H1 (cell line): ENCODE measurements at places on chromosomes 2 and 18. TPM values are rescaled to one million over a fixed set of nuclear protein-coding genes. Genes with fewer than 3 reads are reported as not detected.

Gene VWA3B
- total RNA-seq: not detected in 2 replicates

Gene RUFY4
- total RNA-seq: 0.32 TPM in 1 of 2 replicates, not detected in the other

DNA sequence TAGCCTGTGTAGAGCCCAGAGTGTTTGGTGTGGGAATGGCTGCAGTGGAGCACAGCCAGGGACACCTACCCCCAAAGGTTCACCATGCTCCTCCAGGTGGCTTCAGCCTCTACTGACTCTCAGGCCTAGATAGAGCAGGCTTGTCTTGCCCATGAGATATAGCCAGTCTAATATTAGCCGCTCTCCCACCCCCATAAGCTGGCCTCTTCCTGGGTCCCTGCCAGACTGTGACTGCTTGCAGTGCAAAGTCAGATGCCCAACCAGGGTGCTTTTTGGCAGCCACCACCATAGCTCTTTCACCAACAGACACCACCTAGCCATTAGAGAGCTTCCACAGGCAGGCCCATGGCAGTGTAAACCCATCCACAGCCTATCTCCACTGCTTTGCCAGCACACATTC lies 405.3 kb downstream of the MBD2 start:
- no peak overlapping the region for H3K4me3 ChIP-seq
- DNase-seq: no peak
- no peaks in the 10 kb centered on the region for H3K27me3 ChIP-seq
- no peak overlapping the region for H3K27ac ChIP-seq

Gene GPR155
- 1.1 and 2.1 TPM in 2 replicates for total RNA-seq

Gene ABCB11
- not detected in 2 replicates for total RNA-seq

GRCh38 chr18:41524674-41525470 lies 430.2 kb upstream of the PIK3C3 start:
- no peak for DNase-seq
- H3K36me3 ChIP-seq: no peaks in the 10 kb centered on the region
- no peak overlapping the region for H3K4me3 ChIP-seq

GRCh38 chr2:135974036-135974435 lies 11.4 kb downstream of the DARS1 start:
- no peak for DNase-seq
- no peaks in the 10 kb centered on the region for H3K27me3 ChIP-seq
- H3K4me3 ChIP-seq: no peak overlapping the region
- H3K36me3 ChIP-seq: peaks cover 11% of the 10 kb centered on the region; the same call in 1 of the 2 replicates

DNA sequence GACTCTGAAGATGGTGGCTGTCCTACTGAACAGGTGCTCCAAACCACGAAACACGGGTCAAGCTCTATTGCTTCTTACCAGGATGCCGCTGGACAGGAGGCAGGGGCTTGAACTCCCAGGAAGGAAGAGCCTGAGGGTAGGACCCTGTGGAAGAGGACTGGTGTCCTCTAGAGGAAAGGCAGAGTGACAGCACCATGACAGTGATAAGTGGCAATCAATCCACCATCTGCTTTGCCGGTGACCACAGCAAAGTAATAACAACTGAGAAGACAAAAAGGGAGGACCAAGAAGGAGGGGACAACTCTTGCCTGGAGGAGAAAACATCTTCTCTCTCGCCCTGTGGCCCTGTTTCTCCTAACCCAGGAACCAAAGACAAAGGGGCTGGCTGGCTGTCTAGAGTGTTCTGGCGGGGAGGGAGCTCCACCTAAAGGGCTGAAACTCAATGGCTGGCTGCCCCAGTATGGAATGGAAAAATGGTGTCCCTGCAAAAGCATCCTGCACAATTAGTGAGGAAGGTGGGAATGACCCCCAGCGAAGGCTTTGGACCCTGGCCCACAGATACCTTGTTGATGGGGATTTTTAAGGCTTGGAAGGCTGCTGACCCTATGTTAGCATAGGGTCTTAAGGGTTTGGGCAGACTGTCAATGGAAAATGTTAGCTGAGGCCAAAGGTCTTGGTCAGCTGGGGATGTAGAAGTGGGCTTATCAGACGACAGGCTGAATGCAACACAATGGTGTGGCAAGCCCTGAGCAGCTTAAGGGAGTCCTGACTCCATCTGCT lies 35.4 kb downstream of the PROC start:
- no peaks in the 10 kb centered on the region for H3K27me3 ChIP-seq
- H3K27ac ChIP-seq: no peak overlapping the region
- no peaks in the 10 kb centered on the region for H3K36me3 ChIP-seq
- no peak for DNase-seq
- H3K4me3 ChIP-seq: no peak overlapping the region

Gene BMP10
- not detected in 2 replicates for total RNA-seq

- H3K36me3 ChIP-seq: no peaks in the 10 kb centered on the region
- no peak overlapping the region for H3K27ac ChIP-seq
- no peaks in the 10 kb centered on the region for H3K4me1 ChIP-seq
- DNase-seq: no peak
- no peaks in the 10 kb centered on the region for H3K27me3 ChIP-seq
Measured at GRCh38 chr2:109166811-109167210, 37.8 kb downstream of the SH3RF3 start.

GRCh38 chr2:241686324-241686649 lies 328 bp downstream of the DTYMK start:
- no peaks in the 10 kb centered on the region for H3K4me1 ChIP-seq
- no peak for DNase-seq
- H3K36me3 ChIP-seq: peaks cover 8% of the 10 kb centered on the region; the same call in 1 of the 2 replicates
- H3K4me3 ChIP-seq: peak overlapping the region; percentile 94
- peak overlapping the region; percentile 88 for H3K27ac ChIP-seq

- H3K4me3 ChIP-seq: no peak overlapping the region
- H3K27me3 ChIP-seq: no peaks in the 10 kb centered on the region
- H3K27ac ChIP-seq: no peak overlapping the region
- no peaks in the 10 kb centered on the region for H3K4me1 ChIP-seq
- no peak for DNase-seq
- H3K36me3 ChIP-seq: no peaks in the 10 kb centered on the region
Measured at GRCh38 chr2:85396531-85397470, 13.4 kb downstream of the CAPG start.

DNA sequence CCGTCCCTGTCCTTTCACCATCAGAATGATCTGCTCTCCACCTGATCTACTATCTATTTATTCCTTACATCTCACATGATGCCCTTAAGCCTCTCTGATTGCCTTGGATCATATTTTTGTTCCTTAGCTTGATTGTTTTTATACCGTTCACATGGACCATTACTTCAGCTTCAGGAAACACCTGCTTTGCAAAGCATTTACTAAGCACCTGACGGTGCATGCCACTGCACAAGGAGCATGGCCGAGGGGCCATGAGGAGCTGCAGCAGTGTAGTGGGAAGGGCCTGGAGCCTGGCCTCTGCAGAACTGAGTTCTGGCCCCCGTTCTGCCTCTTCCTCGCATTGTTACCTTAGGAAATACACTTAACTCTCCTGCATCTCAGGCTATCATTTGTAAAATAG lies 124.1 kb upstream of the NDUFV2 start:
- no peak overlapping the region for H3K27ac ChIP-seq
- H3K4me3 ChIP-seq: no peak overlapping the region
- peaks cover 14% of the 10 kb centered on the region for H3K4me1 ChIP-seq
- no peaks in the 10 kb centered on the region for H3K27me3 ChIP-seq
- H3K36me3 ChIP-seq: no peaks in the 10 kb centered on the region

DNA sequence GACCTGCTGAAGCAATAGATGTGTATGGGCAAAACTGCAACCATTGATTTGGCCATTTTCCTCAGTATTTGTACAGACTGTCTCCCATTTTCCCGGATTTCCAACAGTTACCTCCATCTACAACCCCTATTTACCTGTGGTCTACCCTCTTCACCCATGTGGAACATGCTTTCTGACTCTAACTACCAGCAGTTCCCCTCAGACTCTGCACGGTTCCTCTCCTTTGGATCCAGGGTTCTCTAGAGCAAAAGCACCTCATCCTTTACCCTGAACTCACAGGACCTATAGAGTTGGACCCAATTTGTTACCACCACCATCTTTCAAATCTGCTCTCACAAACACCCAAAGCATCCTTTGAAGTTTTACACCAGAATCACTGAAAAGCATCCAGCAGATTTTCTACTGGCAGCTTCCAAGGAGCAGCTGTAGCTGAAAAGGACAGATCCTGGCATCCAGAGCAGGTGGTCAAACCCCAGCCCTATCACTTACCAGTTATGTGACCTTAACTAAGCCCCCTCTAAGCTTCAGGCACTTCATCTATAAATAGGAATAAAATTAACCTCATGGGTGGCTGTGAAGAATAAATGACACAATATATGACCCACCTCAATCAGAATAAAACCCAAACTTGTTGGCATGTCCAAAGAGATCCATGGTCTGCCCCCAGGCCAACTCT lies 15.3 kb downstream of the CYTIP start:
- no peaks in the 10 kb centered on the region for H3K27me3 ChIP-seq
- H3K36me3 ChIP-seq: no peaks in the 10 kb centered on the region
- DNase-seq: no peak
- no peak overlapping the region for H3K27ac ChIP-seq
- no peak overlapping the region for H3K4me3 ChIP-seq
- no peaks in the 10 kb centered on the region for H3K4me1 ChIP-seq

DNA sequence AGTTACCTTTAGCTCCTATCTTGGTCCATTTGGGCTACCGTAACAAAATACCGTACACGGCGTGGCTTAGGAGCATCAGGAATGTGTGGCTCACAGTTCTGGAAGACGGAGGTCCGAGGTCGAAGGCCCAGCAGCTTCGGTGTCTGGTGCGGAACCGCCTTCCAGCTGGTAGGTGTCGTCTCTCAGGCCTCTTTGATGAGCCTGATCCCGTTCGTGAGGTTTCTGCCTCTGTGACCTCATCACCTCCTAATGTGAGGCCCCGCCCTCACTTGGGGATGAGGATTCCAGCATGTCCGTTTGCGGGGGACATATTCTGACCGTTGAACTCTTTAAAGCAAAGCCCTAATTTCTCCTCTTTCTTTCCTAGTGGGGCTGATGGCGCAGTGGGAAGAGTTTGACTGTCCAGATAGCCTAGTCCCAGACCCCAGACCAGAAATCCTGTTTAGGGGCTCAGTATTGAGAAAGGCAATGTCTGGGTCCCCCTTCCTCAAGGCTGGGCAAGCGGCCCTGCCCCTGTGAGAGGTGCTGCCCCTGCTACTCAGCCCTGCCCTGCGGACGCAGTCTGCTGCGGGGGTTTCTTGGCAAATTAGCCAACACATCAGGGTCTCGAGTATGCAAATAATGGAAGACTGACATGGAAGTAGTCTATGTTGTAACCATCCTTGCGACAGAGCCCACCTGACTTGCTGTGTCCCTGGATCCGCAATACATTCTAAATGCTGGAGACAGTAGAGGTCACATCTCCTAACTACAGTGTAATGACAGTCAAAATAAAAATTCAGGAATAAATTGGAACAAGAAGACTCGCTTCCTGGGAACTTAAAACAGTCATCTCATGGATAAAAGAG lies 128.0 kb downstream of the ASB1 start:
- no peak overlapping the region for H3K27ac ChIP-seq
- H3K36me3 ChIP-seq: no peaks in the 10 kb centered on the region
- peak overlapping the region; percentile 26; the same call in 1 of the 2 replicates for H3K4me3 ChIP-seq
- H3K27me3 ChIP-seq: no peaks in the 10 kb centered on the region
- peak; percentile 67 for DNase-seq

DNA sequence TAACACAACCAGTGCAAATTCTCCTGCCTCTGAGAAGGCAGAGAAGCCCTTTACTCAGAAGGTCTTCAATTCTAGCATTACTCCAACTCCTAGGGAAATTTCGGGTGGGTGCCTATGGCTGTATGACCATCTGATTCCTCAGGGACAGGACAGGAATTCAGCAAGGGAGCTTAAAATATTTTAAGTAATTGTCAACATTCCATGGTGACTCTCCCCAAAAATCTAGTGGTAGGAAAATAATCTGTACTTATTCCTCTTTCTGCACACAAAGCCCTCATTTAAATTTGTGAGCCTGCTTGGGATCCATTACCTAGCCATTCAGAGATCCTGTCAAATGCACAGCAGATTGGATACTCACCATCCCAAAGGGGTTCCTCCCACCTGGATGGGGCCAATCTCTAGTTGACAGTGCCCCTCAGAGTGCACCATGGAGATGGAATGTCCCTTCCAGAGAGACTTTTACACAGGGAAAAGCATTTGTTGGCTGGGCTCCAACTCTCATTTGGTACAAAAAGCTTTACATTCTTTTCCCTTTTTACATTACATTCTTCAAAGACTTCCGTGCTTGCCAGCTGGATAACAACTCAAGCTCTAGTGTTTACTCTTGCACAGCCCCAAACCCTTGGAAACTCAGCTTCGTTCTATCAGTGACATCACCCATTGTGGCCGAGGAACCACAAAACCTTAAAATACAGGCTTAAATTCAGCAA lies 3.1 kb upstream of the TMEM150A start:
- no peak overlapping the region for H3K4me3 ChIP-seq
- no peaks in the 10 kb centered on the region for H3K27me3 ChIP-seq
- H3K4me1 ChIP-seq: no peaks in the 10 kb centered on the region
- peaks cover 6% of the 10 kb centered on the region; the same call in 1 of the 2 replicates for H3K36me3 ChIP-seq

Gene STRADB
- 34.9 and 37.4 TPM in 2 replicates for total RNA-seq

- DNase-seq: no peak
- no peak overlapping the region for H3K27ac ChIP-seq
- H3K4me3 ChIP-seq: no peak overlapping the region
- no peaks in the 10 kb centered on the region for H3K4me1 ChIP-seq
- no peaks in the 10 kb centered on the region for H3K36me3 ChIP-seq
- no peaks in the 10 kb centered on the region for H3K27me3 ChIP-seq
Measured at GRCh38 chr2:217421834-217422233, 562.0 kb upstream of the TNP1 start.

- no peaks in the 10 kb centered on the region for H3K4me1 ChIP-seq
- no peak overlapping the region for H3K4me3 ChIP-seq
- no peak for DNase-seq
- H3K27me3 ChIP-seq: no peaks in the 10 kb centered on the region
- H3K36me3 ChIP-seq: no peaks in the 10 kb centered on the region
Measured at GRCh38 chr2:13758412-13758811, 874.1 kb upstream of the LRATD1 start.

- no peak overlapping the region for H3K4me3 ChIP-seq
- H3K27ac ChIP-seq: no peak overlapping the region
- no peaks in the 10 kb centered on the region for H3K27me3 ChIP-seq
- H3K36me3 ChIP-seq: no peaks in the 10 kb centered on the region
- DNase-seq: no peak
Measured at GRCh38 chr2:160229591-160229990, 29.5 kb upstream of the ITGB6 start.

Gene EIPR1
- total RNA-seq: 26.2 and 26.3 TPM in 2 replicates

DNA sequence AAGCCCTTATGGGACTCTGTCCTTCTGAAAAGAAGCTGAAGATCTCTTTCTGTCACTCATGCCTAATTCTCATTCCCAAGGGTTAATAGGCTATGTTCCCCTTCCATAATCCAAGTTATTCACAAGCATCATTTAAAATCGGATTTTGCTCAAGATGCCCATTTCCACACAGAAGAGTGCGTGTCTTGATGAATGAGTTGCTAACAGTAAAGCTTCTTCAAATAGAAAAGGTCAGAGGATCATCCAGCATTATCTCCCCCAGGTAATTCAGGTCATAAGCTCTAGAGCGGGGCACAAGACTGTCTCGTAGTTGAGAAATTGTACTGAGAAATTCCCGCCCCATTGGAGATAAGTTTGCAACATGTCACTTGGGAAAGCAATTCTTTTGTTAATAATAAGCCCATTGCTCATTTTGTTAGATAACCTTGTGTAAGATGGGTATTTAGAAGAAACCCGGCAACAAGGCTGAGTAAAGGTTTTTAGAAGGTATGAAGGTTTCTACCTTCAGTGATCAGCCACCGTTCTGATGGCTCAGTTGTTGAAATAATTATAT lies 290.7 kb upstream of the EPAS1 start:
- H3K36me3 ChIP-seq: no peaks in the 10 kb centered on the region
- H3K27ac ChIP-seq: no peak overlapping the region
- H3K4me1 ChIP-seq: no peaks in the 10 kb centered on the region
- H3K4me3 ChIP-seq: no peak overlapping the region
- H3K27me3 ChIP-seq: no peaks in the 10 kb centered on the region

Gene PAIP2B
- 30.4 and 31.3 TPM in 2 replicates for total RNA-seq
